ENCODE measurements at places on chromosomes 16 and 17.

DNA sequence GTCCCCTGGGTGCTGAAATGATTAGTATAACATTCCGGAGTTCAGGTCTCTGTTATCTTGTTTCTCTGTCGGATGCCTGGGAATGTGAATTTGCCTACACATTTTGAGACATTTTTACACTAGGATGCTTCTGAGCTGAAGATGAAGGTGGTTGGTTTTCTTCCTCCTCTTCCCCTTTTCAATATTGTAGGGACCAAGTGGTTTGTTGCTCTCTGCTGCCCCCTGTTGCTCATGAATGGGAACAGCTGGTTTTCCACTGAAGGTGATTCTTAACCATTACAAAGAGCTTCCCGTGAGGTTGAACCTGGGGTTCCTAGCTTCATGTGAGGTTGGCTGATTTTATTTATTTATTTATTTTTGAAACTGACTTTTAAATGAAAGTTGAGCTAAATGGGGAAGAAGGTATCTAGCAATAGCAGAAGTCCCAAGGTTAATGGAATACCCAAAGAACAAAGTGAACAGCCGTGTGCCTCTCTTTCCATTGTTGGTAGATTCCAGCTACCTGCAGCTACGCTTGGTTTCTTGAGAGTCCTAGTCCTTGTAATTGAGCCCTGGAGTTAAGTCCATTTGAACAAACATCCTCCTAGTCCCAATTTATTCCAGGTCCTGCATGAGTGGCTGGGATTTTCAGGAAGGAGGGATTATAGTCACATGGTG is 983.9 kb upstream of the EEF2KMT start:
- no peak for ATAC-seq

GRCh38 chr17:42247734-42248133 is 28.5 kb downstream of the STAT5B start:
- ATAC-seq, result no peak

GRCh38 chr17:79862771-79863440 is 23.7 kb upstream of the CBX4 start:
- ATAC-seq, result no peak

GRCh38 chr17:48575066-48575582 is 3.0 kb downstream of the HOXB4 start:
- ATAC-seq, result no peak

GRCh38 chr17:63682441-63682840 is 17.5 kb downstream of the LIMD2 start:
- no peak for ATAC-seq

DNA sequence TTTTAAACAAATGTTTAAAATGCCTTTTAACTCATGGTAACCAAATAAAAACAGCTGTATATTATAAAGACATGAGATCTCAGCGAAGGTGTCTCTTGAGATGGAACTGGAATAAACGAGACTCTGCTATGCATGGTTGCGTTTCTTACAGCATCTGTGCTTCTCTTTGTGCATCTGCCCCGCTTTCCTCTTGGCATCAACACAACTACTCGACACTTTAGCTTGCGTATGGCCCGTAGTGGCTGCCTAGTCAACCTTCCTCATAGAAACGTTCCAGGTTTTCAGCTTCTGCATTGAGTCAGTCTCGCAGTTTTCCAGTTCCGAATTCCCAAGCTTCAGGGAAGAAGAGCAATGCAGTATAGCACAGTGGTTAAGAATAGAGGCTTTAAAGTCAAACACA is 214.9 kb downstream of the CEP112 start:
- no peak for ATAC-seq

DNA sequence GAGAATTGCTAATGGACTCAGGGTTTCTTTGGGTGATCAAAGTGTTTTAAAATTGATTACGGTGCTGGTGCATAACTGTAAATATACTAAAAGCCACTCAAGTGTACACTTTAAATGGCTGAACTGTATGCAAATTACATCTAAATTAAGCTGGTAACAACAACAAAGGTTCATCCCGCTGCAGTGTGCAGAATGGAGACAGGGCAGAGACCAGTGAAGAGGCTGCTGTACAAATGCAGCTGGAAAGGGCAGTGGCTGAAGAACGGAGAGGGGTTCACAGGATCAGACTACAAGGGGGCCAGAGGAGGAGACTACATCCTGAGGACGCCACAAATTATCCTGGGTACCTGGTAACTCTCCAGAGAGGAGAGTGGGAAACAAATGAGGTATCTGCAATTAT is 9.0 kb upstream of the ITGAE start:
- no peak for ATAC-seq

All from SK-N-SH treated with all-trans-retinoic acid at 6 μM for 48 hours (cell line).